SJSA1 (cell line): ENCODE measurements at places on chromosomes 5 and 9. TPM values are rescaled to one million over a fixed set of nuclear protein-coding genes. Genes with fewer than 3 reads are reported as not detected.

LPAR1 gene
- 8.0 and 21.7 TPM in 2 replicates for total RNA-seq

DNA sequence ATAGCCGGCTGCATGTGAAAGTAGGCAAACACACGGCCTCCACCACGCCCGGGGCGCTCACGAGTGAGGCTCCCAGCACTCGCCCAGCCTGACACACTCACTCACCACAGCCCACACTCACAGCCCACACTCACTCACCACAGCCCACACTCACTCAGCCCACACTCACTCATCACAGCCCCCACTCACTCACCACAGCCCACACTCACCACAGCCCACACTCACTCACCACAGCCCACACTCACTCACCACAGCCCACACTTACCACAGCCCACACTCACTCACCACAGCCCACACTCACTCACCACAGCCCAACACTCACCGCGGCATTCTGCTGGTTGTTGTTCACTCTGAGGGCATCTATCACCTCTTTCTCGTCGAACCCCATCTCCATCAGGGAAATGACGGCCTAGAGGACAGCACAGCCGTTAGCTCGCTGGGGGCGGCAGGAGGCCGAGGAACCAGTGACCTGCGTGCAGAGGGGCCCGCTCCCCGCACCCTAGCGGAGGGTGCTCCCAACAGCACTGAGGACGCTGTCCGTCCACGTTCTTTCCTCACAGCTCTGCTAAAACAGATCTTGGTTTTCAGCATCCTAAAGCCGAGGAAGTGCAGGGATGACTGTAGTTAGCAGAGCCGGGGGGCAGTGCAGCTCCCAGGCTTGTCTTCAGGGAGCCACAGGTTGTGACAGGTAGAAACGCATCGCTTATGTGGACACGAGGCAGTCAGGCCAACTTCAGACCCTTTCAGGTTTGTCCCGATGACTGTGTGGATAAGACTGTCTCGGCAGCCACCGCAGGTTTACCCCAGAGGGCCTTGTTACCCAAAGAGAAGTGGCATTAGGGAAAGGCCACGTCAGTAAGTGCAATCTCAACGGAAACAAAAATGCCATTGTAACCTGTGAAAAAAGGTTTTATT lies 21.6 kb downstream of the UBAC1 start:
- DNase-seq = no peak
- H3K27me3 ChIP-seq = no peaks in the 10 kb centered on the region
- no peak overlapping the region for H3K27ac ChIP-seq
- no peak overlapping the region for H3K4me3 ChIP-seq
- peaks cover 33% of the 10 kb centered on the region for H3K36me3 ChIP-seq

- no peaks in the 10 kb centered on the region for H3K36me3 ChIP-seq
- H3K4me3 ChIP-seq = no peak overlapping the region
- DNase-seq = peak; percentile 39
- peaks cover 31% of the 10 kb centered on the region for H3K4me1 ChIP-seq
Measured at GRCh38 chr5:135238622-135239452, 160.2 kb downstream of the MACROH2A1 start.

PCDHA1 gene
- not detected in 2 replicates for total RNA-seq

ADAMTSL2 gene
- not detected in 2 replicates for total RNA-seq

DRD1 gene
- 10.0 and 14.0 TPM in 2 replicates for total RNA-seq

C9orf50 gene
- total RNA-seq = not detected in 2 replicates

GRCh38 chr5:167356374-167356773 lies 935.1 kb upstream of the WWC1 start:
- H3K36me3 ChIP-seq = no peaks in the 10 kb centered on the region
- DNase-seq = no peak
- H3K4me1 ChIP-seq = 0 out of 2 replicates have a peak, but pooled peaks cover 5% of the 10 kb centered on the region
- no peaks in the 10 kb centered on the region for H3K27me3 ChIP-seq
- no peak overlapping the region for H3K4me3 ChIP-seq

- no peak overlapping the region for H3K27ac ChIP-seq
- H3K4me1 ChIP-seq = no peaks in the 10 kb centered on the region
- no peak overlapping the region for H3K4me3 ChIP-seq
- DNase-seq = no peak
- no peaks in the 10 kb centered on the region for H3K27me3 ChIP-seq
Measured at GRCh38 chr5:82812575-82812974, 264.6 kb downstream of the TMEM167A start.

GRCh38 chr5:172864747-172865146 lies 30.7 kb downstream of the ERGIC1 start:
- H3K27me3 ChIP-seq = no peaks in the 10 kb centered on the region
- H3K4me3 ChIP-seq = no peak overlapping the region
- H3K27ac ChIP-seq = no peak overlapping the region
- no peak for DNase-seq
- peaks cover 48% of the 10 kb centered on the region for H3K4me1 ChIP-seq

DNA sequence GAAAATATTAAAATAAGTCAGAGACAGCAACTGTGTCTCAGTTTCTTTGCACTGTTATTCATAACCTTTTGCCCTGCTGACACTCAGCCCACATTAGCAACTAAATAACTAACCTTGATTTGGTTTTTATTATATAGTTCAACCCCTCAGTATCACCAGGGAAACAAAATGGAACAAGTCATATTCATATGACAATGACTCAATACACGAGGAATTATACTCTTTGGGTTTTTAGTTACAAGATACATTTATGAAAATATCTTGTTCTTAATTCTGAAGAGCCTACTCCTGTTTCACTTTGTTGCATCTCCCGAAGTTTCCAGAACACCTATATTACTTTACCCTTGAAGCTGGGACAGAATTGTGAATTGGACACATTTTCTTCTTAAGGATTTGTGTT lies 845.4 kb downstream of the EFNA5 start:
- H3K4me3 ChIP-seq = no peak overlapping the region
- H3K4me1 ChIP-seq = no peaks in the 10 kb centered on the region
- H3K36me3 ChIP-seq = no peaks in the 10 kb centered on the region

ASS1 gene
- 20.9 and 25.2 TPM in 2 replicates for total RNA-seq

GRCh38 chr9:94933511-94933828 lies 207.0 kb downstream of the AOPEP start:
- H3K4me1 ChIP-seq = peaks cover 53% of the 10 kb centered on the region
- H3K27ac ChIP-seq = peak overlapping the region; percentile 4; the same call in 1 of the 2 replicates
- no peak overlapping the region for H3K4me3 ChIP-seq
- no peak for DNase-seq
- peaks cover 15% of the 10 kb centered on the region for H3K36me3 ChIP-seq

DNA sequence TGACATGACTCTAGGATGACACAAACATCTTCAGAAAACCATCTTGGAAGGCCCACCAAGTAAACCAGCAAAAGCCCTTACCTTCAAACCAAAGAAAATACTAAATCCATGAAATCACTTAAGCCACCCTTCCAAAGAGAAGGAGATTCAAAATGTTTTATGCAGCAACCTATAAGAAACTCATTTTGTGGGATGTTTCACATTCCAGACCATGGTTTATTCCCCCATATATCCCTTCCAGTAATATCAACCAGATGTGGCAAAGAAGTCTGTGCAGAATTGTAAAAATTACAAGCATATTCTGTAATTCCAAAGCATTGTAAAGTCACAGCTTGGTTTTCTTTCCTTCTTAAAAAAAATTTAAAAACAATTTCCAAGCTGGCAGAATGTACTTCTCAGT lies 117.4 kb downstream of the SLIT3 start:
- no peaks in the 10 kb centered on the region for H3K36me3 ChIP-seq
- no peaks in the 10 kb centered on the region for H3K27me3 ChIP-seq
- peaks cover 49% of the 10 kb centered on the region for H3K4me1 ChIP-seq
- H3K27ac ChIP-seq = peak overlapping the region; percentile 65
- DNase-seq = peak; percentile 77

GRCh38 chr9:122001491-122002201 lies 91.5 kb downstream of the TTLL11 start:
- no peaks in the 10 kb centered on the region for H3K27me3 ChIP-seq
- H3K27ac ChIP-seq = no peak overlapping the region
- no peak overlapping the region for H3K4me3 ChIP-seq
- H3K36me3 ChIP-seq = no peaks in the 10 kb centered on the region
- no peaks in the 10 kb centered on the region for H3K4me1 ChIP-seq

GRCh38 chr5:187617-188451 lies 3.5 kb upstream of the LRRC14B start:
- no peak overlapping the region for H3K4me3 ChIP-seq
- no peak for DNase-seq
- no peaks in the 10 kb centered on the region for H3K36me3 ChIP-seq
- peaks cover 5% of the 10 kb centered on the region; the same call in 1 of the 2 replicates for H3K4me1 ChIP-seq

GRCh38 chr9:122192261-122192875 lies 32.7 kb downstream of the MORN5 start:
- no peak overlapping the region for H3K27ac ChIP-seq
- DNase-seq = no peak
- H3K27me3 ChIP-seq = no peaks in the 10 kb centered on the region
- H3K4me3 ChIP-seq = no peak overlapping the region
- no peaks in the 10 kb centered on the region for H3K4me1 ChIP-seq

ODF2 gene
- 48.0 and 56.9 TPM in 2 replicates for total RNA-seq

DNA sequence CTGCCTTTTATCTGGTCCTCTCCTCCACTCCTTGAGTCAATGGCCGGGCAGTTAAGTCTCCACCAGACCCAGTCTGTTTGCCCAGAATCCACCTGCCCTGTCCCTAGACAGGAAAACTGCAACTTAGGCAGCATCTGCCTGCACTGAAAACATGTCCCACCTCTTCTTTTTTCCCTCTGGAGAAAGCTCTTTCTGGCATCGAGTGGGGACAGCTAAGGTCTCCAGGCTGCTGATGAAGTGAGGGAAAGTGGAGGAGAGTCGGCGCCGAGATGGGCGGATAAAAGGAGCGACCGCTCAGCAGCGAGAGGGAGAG lies 243 bp upstream of the SHISAL2B start:
- no peak overlapping the region for H3K4me3 ChIP-seq
- H3K36me3 ChIP-seq = no peaks in the 10 kb centered on the region
- no peak overlapping the region for H3K27ac ChIP-seq
- DNase-seq = no peak
- peaks cover 6% of the 10 kb centered on the region for H3K4me1 ChIP-seq

PLGRKT gene
- 20.9 and 31.2 TPM in 2 replicates for total RNA-seq

AIF1L gene
- 0.19 and 0.61 TPM in 2 replicates for total RNA-seq

DNA sequence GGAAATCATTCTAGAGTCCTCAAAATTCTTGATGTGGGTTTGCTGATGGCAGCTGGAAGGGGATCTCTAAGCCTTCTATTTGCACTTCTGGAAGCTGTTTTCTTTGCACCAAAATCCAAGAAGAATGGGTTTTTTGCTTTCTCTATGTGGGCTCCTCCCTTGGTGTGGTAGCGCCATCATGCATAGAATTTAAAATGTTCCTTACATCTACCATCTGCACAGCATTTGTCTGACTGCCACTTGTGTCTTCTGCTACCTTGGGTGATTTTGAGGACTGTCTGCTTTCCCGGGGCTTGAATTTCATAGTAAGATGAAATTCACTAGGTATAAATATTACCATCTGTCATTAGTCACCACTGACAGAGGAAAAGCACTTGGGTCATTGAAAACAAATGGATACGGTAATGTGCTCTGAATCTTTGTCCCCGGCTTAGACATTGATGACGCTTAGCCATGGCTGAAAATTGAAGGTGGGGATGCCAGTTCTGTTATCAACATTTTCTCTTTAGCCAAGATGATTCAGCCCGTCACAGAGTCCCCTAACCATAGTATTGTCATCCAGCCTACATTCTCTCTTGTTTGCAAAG lies 30.0 kb downstream of the SNX30 start:
- H3K4me3 ChIP-seq = no peak overlapping the region
- DNase-seq = no peak
- H3K27ac ChIP-seq = no peak overlapping the region
- H3K4me1 ChIP-seq = no peaks in the 10 kb centered on the region

NDUFS4 gene
- 182 and 208 TPM in 2 replicates for total RNA-seq
